ENCODE measurements at places on chromosomes 5 and 9.
A peak's percentile ranks its signal among the peaks of the same experiment; 100 is the strongest.

DNA sequence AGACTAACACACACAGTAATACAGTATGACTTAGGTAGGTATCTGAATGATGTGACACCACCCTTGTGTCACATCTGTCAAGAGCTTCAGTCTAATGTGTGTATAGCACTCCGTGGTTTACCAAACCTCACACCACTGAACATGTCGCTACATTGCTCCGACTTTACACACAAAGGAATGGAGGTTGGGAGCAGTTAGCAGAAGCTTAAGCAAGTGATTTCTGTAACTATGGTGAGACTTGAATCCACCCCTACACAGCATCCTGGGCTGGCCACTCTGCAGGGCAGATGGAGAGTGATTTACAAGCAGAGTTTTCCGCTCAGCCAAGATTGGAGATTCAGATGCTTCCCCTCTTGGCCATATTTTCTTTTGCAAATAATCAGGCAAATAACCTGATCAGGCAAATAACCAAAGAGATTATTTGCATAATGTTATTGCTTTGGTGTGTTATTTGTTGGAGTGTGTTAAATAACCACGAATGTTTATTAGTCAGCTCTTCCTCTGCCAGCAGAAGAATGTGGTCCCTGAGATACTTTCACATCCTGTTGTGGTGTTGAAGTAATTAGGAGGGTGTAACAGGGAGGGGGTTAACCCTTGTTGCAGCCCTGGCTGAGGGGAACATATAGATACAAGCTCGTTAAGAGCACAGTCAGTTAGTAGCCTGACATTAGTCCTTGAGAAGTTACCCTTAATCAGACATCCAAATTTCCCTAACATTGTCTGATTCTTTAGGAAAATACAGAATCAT is 92.8 kb downstream of the SNX18 start:
- DNase-seq, result no peak

- no peak for DNase-seq
These were observed 308.8 kb upstream of the DMRT1 start for GRCh38 chr9:532707-533106.

DNA sequence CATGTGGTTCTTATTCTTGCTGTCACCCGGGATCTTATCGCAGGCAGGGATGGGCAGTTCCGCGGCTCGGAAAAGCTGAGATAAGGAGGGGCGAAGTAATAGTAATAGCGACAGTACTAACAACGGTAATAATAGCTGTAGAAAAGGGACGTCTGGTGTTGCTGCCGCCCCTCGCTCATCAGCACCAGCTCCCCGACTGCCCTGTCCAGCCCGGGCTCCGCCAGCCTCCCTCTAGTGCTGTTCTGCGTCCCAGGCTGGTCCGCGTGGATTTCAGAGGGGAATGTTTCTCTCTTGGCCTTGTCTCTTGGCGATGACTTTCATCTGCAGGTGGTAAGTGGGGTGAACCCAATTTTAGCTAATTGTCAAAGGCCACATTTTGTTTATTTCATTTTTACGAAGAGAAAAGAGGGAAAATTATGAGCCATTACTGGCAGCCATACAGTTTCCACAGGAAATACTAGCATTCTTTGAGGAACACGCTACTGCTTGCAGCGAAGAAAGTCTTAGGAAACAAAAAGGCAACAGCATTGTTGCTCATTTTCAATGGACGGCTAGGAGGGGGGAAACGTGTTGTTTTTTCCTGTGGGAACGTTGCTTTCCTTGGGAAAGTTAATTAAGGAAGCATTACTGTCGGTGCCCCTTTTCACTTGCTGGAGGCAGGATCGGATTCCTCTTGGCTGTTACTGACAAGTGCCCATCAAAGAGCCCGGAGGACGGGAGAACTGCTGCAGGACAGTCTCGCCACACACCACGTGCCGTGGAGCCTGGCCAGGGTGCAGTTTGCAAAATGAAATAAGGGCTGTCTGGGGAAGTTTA is 762 bp downstream of the SNCAIP start:
- DNase-seq, result peak; percentile 43

DNA sequence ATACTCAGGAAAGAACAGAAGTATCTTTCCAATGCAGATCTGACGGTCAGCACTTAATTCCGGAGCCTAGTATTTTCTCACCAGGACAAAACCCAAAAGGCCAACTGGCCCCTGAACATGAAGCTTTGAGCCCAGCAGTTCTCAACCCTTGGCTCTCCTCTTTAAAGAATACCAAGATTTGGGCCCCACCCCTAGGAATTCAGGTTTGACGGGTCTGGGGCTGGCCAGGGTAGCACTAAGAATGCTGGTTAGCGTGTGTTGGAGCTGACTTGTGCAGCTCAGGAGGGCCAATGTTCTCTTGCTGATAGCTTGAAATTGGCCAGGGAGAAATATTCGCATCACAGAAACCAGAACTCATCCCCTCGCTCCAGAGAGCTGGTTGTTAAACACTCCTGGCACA is 88.3 kb upstream of the PTCH1 start:
- no peak for DNase-seq

DNA sequence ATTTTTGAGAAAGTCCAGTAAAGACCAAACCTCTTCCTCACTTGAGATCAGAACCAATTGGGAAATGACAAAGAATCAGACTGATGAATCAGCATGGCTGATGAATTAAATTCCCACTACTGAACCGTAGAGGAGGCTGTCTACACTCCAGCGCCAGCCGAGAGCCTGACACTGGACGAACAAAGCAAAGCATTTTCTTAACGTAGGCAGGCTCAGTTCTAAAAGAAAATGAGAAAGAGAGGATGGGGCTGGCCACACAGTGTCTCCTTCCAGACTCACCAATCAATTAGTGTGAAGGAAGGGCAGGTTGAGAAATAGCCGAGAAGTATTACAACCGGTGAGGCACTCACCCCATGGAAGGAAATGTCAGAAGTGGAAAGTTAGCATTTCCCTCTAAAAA is 49.4 kb downstream of the ITGA1 start:
- no peak for DNase-seq

DNA sequence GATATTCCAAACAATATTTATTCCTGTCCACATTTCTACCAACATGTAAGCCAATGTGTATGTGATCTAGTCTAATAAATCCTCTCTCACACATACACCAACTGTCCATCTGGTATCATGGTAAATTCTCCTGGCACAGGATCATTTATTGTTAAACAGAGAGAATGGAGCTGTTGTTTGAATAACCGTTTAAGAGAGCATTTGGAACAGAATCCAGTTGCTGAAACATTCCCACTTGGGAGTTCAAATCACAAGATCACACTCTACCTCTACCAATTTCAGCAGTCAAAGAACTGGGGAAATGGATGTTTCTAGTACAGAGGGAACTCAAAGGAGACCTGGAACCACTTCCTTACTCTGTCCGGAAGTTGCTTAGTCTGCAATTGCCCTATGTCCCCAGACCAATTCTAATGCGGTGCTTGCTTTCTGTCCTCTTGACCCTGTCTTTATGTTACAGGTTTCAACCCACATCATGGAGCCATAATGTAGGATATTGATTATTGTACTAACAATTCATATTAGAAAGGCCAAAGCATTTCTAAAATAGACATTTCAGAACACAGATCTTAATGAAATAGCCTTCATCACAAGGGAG is 488.4 kb downstream of the SEMA5A start:
- no peak for DNase-seq

DNA sequence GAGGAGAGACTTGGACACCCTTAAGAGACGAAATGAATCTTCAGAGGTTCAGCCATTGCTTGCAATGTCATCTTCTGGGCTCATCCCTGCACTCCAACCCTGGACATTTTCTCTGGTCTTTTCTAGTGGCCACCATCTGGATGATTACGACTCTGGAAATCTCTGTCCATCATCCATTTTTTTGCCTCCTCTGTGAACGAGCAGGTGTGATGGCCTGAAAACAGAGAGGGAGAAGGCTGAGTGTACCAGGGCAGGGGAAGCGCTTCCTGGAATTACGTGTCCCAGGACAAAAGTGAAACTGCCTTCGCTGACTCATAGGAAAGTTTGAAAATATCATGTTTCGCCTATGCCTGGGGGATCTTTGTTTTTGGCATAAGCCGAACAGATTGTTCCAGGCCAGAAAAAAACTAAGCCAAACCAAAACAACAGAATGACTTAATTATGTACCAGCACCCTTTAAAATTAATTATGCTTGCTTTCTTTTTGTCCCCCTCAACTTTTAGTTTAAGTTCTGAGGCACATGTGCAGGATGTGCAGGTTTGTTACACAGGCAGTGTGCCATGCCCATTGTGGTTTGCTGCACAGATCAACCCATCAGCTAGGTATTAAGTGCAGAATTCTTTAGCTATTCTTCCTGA is 31.9 kb downstream of the ANKRD33B start:
- peak; percentile 85 for DNase-seq

GRCh38 chr5:68033029-68033428 is 182.5 kb upstream of the PIK3R1 start:
- no peak for DNase-seq

DNA sequence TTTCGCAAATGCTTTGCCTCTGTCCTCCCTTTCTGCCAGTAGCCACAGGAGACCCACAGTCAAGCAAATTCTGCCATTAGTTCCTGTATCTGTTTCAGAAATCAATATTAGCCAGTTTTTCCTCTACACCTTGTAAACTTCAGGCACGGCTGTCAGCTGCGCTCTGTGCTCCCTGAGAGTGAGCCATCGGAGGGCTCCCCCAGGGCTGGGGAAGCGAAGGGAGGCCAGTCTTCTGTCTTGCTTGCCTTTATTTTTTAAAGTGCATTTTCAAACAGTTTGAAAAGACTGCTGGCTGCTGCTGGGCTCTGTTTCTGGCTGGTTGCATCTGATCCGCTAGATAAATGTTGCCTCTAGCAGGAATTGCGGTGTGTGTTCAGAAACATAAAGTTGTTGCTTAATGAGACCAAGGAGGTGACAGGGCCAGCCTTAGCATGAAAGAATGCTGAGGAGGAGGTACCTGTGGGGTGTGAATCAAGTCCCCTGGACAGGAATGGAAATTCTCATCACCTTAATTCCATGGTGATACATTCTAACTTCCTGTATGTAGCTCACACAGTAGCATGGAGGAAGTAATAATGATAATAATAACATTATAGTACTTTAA is 421.7 kb upstream of the KIF2A start:
- DNase-seq, result no peak

DNA sequence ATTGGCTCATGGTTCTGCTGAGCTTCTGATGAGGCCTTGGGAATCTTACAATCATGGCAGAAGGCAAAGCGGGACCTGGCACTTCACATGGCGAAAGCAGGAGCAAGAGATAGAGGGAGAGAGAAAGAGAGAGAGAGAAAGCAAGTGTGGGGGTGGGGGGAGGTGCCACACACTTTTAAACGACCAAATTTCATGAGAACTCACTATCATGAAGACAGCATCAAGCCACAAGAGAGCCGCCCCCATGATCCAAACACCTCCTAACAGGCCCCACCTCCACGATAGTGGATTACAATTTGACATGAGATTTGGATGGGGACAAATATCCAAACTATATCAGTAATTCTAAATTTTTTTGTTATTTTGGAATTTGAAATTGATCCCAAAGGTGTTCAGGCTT is 553.9 kb downstream of the PRR16 start:
- no peak for DNase-seq

DNA sequence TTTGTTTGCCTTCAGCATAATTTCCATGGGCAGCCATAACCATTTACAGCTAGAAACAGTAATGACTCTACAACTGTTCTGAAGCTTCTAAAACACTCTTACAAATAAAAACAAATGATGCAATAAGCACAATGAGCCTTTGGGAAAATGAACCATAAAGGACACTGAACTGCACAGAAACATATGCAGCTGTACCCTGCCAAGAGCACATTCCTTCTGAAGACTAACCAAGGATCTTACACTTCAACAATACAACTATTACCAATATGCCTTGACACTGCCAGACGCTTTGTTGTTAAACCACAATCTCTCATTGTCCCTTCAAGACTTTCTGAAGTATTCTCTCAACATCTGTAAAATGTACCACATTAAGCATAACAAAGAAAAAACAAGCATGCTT is 104.2 kb upstream of the HMHB1 start:
- DNase-seq, result no peak

DNA sequence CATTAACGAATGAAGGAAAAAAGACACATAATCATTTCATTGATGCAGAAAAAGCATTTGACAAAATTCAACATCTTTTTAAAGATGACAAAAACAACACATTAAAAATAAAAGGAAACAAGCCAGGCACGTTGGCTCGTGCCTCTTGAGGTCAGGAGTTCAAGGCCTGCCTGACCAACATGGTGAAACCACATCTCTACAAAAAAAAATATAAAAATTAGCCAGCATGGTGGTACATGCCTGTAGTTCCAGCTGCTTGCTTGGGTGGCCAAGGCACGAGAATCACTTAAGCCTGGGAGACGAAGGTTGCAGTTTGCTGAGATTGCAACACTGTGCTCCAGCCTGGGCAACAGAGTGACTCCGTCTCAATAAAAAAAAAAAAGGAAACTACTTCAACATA is 77.0 kb downstream of the ERCC6L2 start:
- no peak for DNase-seq

GRCh38 chr5:84748313-84748712 is 363.6 kb upstream of the EDIL3 start:
- no peak for DNase-seq

DNA sequence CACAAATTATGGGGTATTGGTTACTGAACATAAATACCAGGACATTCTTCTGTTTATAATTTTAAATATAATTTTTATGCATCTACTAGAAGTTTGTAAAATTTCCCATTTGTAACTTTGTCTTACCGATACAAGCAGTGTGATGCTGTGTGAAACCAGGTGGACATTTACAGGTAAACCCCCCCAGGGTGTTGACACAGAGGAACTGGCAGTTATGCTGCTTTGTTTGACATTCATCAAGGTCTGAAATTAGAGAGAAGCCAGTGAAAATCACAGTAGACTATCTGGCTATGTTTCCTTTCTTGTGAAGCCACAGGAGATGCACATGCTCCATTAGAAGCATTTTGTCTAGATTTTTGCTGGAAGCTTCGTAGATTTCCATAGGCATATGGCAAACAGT is 190.9 kb downstream of the SLC12A2 start:
- no peak for DNase-seq

GRCh38 chr9:613771-614347 is 227.6 kb upstream of the DMRT1 start:
- DNase-seq, result peak; percentile 83

GRCh38 chr9:71758277-71758676 is 10.0 kb downstream of the CEMIP2 start:
- DNase-seq, result no peak

GRCh38 chr5:33105521-33105941 is 335.2 kb upstream of the TARS1 start:
- peak; percentile 33 for DNase-seq

DNA sequence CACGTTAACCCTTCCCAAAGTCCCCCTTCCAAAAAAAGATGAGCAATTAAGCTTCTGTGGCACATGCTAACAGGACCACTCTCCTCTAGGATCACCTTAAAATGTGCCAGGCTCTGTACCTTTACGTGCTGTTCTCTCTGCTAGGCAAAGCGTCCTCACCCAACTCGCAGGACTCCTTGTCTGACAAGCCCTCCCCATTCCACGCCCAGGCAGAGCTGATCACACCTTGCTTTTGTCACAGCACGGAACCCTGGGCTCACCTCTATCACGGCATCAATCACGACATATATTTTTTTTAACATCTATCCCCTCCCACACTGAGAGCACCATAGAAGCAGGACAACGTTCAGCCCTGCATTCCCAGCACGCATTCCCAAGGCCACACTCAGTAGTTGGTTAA is 47.1 kb downstream of the CDK5RAP2 start:
- DNase-seq, result no peak

GRCh38 chr9:109417054-109417453 is 81.1 kb downstream of the PTPN3 start:
- peak; percentile 34 for DNase-seq

All from AG08396 (cell line).